ENCODE measurements at places on chromosomes 1 and 21.

DNA sequence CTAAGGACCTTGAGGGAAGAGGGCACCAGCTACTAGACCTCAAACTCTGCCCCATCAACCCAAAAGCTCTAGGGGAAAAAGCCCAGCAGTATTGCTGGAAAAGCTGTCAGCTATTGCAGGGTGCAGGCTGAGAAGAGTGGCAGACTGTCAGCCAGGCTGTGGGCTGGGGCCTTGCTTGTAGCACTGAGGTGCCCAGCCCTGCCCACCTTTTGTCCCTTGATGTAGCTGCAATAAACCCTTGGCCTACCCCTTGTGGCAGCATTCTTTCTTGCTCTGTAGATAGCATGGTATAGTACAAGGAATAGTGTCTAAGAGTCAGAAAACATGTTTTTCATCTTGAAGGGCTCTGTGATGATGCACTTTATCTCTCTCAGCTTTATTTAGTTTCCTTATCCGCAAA lies 39.4 kb downstream of the CDC14A start:
- DNase-seq = no peak

- no peak for DNase-seq
Measured at GRCh38 chr1:19381261-19381660, 69.1 kb downstream of the SLC66A1 start.

GRCh38 chr1:201505503-201505890 lies 1.4 kb downstream of the CSRP1 start:
- DNase-seq = peak; percentile 86

DNA sequence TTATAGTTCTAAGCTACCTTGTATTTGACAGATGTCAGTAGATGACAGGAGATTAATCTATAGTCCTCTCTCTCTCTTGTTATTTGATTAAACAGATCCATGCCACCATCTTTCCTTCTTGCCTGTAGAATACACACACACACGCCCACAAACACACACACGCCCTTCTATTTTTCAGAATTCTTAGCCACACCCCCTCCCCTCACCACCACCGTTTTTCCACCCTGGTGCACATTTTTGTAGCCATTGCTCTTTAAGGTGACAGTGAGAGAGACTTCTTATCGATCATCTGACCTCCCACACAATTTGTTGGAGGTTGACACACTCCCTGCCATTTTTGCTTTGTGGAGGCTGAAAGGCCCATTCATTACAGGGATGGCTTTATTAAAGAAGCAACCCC lies 123.2 kb downstream of the NTNG1 start:
- no peak for DNase-seq

GRCh38 chr21:45482899-45483821 lies 59.1 kb downstream of the SLC19A1 start:
- no peak for DNase-seq

- no peak for DNase-seq
Measured at GRCh38 chr1:214856843-214857242, 225.7 kb upstream of the KCNK2 start.

GRCh38 chr1:154992721-154993571 lies 440 bp upstream of the LENEP start:
- DNase-seq = peak; percentile 62

DNA sequence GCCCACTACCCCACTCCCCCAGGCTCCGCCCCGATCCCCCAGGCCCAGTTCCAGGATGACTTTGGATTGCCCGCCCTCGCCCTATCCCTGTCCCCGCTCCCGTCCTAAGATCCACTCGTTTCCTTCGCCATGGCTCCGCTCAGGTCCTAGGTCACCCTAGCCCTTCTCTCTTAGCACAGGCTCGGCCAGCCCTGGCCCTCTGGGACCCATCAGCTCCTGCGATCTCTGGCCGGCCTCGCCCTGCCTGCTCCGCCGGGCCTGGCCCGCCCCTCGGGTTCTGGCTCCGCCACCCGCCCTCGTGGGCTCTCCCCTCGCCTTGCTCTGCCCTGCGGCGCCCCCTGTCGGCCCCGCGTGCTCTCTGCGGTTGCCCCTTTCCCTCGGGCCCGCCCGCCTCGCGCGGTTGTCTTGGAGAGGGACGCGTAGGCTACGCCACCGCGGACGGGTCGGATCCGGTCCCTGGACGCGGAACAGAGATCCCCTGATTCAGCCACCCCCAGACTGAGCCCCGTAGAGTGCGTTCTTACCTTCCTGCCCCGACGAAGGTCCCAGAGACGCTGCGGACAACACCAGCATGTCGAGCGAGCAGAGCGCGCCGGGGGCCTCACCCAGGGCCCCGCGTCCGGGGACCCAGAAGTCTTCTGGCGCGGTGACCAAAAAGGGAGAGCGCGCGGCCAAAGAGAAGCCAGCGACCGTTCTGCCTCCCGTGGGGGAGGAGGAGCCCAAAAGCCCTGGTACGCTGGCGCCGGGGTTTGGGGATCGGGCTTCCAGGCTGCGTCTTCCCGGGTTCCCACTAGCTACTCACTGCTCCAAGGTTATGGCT lies at the start of gene LRRC71:
Gene LRRC71, plus strand, starts transcription at position 400 of the 820 bp plus-strand sequence. Its CDS starts 172 bp downstream, at position 572.
- peak; percentile 45 for DNase-seq
